ENCODE measurements at places on chromosomes 16 and 17.

GRCh38 chr17:77755410-77755963 lies 203.0 kb upstream of the TNRC6C start:
- DNase-seq: no peak

GRCh38 chr17:73969956-73970355 lies 233.5 kb upstream of the RPL38 start:
- DNase-seq: no peak

DNA sequence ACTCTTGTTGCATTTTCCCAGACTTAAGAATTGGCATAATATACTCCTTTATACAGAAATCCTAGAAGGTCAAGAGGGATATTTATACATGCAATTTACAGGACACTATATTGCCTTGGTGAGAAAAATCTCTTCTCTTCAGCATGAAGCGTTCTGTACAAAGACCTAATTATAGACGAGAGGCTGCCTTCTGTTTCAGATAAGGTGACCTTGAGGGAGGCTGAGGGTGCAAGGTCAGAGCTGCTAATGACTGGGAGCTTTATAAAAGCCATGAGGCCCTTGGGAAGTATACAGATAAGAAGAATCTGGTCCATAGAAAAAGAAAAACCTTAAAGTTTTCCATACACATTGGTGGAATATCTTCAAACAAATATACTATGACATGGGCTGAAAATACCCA lies 156.3 kb upstream of the SOX9 start:
- DNase-seq: no peak

DNA sequence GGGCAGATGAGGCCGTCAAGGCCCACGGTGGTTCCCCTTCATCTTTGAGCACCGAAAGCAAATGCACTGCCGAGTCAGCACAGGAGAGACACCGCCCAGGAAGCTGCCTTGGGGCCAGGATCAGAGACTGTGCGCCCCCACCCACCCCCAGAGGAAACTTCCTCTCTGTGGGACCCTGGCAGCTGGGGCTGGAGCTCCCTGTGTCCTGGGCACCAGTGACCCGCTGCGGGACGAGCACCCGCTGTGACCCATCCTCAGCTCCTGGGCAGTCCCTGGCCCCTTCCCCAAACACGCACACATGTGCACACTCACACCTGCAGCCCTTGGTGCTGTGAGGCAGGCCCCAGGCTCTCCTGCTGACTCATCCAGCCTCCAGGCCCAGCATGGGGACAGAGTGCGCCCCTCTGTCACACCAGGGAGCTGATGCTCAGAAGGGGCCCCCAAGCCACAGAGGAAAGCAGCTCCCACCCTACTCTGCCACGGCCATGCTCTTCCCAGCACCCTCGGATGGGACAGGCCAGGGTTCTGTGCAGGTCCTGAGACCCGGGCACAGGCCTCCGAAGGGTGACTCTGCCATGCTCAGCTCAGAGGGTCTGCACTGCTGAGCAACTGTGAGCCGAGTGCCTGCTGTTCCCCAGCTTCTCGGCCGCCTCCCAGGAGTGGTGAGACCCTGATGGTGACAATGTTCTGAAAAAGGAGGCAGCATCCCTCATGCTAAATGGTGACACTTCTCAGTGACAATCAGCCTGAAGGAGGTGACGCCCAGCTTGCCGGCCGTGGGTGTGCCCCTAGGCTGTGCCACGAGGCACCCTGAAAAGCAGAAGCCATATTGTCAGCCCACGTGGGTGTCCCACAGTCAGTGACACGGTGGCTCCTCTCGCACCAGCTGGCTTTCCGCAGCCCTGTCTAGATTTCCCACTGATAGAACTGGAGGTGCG lies 3.6 kb downstream of the PIEZO1 start:
- no peak for DNase-seq

- no peak for DNase-seq
These were observed 144.2 kb downstream of the PRKCB start for GRCh38 chr16:23979982-23980381.

DNA sequence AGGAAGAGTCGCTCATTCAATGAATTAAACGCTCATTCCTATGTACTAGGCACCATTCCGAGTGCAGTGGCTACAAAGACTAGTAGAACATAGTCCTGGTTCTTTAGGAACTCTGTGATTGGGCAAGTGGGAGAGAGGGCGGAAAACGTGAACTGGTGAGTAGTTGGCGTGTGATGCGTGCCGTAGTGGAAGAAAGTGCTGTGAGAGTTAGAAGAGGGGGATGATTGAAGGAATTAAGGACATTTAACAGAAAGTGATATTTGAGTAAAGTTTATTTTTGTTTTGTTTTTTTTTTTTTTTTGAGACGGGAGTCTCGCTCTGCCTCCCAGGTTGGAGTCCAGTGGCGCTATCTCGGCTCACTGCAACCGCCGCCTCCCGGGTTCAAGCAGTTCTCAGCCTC lies 7.9 kb upstream of the SLFN14 start:
- no peak for DNase-seq

DNA sequence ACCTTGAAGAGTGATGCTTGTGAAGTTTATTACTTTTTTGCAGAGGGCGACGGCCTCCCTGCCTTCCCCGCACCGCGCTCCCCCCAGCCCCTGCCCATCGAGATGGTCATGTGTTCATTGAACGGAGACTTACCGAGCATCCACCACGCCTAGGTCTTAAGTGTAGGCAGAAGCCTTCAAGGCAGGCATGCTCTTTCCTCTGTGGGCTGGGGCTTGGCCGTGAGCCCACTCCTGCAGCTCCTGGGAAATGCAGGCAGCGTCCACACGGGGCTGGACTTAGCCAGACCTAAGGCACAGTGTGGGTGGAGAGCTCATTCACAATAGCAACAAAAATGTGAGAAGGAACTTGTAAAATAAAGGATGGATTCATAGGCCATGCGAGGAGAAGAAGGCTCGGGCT lies 19.2 kb downstream of the RNF213 start:
- DNase-seq: no peak

- no peak for DNase-seq
These were observed 6.8 kb downstream of the ZNF267 start for GRCh38 chr16:31880322-31880979.

DNA sequence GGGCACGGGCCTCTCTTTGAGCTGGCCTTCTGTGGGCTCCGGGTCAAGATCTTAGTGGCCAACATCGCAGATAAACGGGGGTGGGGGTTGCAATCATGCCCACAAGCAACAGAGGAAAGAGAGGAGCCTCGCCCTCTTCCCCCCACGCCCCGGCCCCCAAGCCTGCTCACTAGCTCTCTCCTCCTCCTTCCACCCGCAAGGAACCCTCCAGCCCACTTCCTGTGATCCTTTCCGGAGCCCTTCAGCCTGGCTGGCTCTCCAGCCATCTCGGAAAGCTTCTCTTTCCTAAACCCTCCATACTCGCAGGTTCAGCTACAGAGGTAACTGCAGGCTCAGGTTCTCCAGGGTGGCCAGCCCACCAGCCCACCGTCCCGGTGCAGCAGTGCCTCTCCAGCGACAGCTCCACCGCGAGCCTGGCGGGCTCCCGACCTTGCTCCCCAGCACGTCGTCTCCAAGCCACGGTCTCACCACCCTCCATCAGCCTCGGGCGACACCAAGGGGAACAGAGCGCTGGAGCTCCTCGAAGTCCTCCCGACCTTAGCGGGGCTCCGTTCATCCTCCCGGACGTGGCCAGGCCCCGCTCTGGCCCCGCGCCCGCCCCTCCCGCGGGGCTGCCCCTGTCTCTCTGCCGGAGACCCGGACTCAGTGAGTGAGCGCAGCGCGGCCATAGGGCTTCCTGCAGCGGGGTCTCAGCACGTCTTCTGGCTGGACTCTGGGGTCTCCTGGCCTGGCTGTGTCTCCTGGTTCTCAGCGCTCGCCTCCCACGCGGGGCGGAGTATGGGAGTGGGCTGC lies 12.9 kb upstream of the ODF4 start:
- DNase-seq: no peak

DNA sequence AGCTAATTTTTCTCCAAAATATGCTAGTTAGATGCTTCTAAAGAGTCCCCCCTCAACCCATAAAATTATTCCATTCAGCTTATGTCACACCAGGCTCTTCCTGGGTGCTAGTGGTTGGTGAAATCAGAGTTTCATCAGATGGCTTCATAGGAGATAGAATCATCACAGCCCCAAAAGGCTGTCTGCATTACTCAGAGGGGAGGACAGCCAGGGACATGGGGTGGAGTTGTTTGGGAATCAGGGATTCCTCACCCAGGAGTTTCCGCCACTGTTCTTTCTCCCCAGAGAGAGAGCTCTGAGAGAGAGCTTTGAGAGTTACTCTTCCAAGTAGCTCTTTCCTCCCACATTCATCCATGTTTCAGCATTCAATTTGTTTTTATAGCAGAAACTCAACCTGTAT lies 288 bp upstream of the KRT34 start:
- DNase-seq: no peak

DNA sequence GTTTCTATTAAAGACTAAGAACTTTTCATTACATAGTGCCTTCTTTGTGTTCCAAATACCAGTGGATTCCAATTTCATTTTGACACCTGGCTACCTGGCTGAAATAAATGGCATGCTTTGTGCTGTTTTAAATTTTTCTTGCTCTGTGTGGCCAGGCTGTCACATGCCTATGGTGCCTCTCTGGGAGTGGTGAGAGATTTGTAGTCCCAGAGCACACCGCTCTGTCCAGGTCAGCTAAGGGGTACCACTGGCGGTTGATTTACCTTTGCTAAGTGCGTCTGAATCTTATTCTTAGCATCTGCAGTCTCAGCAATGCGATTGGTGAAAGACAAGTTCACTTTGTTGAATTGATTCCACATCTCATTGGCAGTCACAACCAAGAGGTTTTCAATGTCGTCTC lies 29.4 kb downstream of the TEKT3 start:
- DNase-seq: no peak

GRCh38 chr17:3636908-3637373 lies 381 bp downstream of the CTNS start:
- no peak for DNase-seq

- DNase-seq: no peak
These were observed 56.2 kb downstream of the PRMT7 start for GRCh38 chr16:68367030-68367429.

- no peak for DNase-seq
These were observed 56.5 kb upstream of the XYLT1 start for GRCh38 chr16:17526956-17527937.

DNA sequence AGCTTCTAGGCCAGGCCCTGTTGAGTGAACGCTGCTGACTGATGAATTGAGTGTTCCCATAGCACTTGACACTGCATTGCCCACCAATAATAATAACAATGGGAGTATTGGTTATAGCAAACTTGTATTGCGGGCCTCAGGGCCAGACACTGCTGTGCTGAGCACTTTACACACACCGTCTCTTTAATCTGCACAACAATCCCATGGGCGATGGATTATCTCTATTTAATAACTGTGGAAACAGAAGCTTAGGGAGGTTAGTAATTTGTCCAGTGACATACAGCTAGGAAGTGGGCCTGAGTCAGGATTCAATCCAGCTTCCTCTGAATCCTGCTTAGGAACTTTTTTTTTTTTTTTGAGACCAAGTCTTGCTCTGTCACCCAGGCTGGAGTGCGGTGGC lies 11.2 kb downstream of the ARHGAP23 start:
- no peak for DNase-seq

GRCh38 chr16:65745-66144 lies 6.7 kb downstream of the RHBDF1 start:
- no peak for DNase-seq

DNA sequence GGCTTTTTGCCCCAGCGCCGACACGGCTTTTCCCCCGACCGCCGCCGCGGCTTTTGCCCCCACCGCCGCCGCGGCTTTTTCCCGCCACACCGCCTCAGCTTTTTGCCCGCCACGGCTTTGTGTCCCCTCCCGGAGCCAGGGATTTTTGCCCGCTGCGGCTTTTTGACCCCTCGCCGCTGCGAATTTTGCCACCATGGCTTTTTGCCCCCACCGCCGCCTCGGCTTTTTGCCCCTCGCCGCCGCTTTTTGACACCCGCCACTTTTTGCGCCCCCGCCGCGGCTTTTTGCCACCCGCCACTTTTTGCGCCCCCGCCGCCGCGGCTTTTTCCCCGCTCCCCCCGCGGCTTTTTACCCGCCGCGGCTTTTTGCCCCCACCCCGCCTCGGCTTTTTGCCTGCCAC lies 1342.5 kb downstream of the TP53TG3F start:
- no peak for DNase-seq

- DNase-seq: no peak
These were observed 853 bp upstream of the DOK4 start for GRCh38 chr16:57486858-57487834.

DNA sequence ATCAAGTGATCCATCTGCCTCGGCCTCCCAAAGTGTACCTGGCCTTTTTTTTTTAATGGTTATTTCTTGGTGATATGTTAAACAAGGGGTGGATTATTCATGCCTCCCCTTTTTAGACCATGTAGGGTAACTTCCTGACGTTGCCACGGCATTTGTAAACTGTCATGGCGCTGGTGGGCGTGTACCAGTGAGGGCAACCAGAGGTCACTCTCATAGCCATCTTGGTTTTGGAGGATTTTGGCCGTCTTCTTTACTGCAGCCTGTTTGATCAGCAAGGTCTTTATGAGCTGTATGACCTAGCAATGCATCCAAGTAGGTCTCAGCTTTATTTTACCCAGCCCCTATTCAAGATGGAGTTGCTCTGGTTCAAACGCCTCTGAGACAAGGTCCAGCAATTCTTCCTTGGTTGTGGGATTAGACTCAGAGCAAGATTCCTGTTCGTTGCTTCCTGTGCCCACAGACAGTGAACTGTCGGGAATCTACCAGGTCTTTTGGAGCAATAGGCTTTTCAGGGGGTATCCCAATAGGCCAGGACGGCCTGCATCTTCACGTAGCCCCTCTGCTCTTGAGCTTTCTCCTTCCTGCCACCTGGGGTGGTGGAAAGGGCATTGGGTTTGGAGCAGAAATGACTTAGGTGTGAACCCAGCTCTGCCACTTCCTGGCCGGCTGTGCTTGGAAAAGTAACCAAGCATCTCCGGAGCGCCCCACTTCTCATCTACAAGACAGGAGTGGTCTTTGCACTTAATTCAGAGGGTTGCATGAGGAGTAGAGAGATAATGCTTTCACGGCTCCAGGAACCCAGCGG lies 52.9 kb upstream of the SEC14L1 start:
- DNase-seq: no peak

DNA sequence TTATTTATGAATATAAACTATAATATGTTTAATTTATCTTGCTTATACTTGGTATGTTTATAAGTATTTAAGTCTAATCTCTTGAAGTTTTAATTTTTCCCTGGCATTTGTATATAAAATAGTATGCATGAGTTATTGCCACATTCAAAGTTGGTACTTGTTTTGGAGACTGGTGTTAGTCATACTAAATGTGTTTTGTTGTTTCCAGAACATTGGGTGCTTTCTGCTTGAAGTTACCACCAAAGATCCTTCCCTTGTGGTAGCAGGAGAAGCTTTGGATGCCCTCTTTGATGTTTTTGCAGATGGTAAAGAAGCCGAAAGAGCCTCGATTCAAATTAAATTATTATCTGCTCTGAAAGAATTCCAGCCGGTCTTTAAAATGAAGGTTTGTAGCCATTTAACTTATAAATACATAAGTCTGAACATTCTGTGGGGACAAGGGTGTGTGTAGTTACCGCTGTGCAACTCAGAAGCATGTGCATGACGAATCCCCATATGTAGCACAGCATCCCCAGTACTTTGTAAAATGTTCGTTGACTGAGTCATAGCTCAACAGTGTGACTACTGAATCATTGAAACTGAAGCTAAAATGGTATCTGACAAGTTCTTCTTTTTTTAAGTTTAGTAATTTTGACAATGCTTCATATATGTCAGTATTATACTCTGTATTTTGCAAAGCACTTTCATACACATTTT lies 36.4 kb downstream of the HEATR3 start:
- no peak for DNase-seq

GRCh38 chr17:45320931-45321461 lies 4.2 kb upstream of the MAP3K14 start:
- DNase-seq: no peak

All from cortex of kidney (tissue), 1 donor.